Stimulated activated naive CD8-positive, alpha-beta T cell treated with anti-CD3 and anti-CD28 coated beads, Interleukin-15, Interleukin-2, amounts not matched to agents 100 U/mL and 50 U/mL, for 24 hours (primary cell): ENCODE measurements at places on chromosomes 4 and X.

DNA sequence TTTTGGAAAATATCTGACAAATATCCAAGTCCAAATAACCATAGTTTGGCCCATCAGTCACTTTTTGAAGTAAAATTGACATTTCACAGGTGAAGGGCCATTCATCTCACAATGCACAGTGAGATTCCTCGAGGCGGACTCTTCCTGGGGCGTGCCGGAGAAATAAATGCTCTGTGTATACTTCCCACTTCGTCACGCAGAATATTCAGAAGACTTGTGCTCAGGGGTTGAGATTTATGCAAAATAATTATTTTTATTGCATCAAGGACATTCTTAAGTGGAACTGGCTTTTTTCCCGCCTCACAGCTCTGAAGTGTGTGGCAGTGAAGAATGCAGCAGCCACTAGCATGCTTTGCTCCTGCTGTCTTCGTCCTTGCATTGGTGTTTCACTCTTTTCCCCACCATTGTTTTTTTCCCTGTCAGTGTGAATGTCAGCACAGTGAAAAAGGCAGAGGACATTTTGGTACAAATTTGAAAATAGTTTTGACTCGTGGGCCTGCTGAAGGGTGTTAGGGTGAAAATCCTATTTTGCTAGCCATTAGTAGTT, 70.6 kb downstream of the FAM193A start:
- no peak for DNase-seq

GRCh38 chr4:150999086-150999485, 16.0 kb downstream of the LRBA start:
- DNase-seq = no peak

DNA sequence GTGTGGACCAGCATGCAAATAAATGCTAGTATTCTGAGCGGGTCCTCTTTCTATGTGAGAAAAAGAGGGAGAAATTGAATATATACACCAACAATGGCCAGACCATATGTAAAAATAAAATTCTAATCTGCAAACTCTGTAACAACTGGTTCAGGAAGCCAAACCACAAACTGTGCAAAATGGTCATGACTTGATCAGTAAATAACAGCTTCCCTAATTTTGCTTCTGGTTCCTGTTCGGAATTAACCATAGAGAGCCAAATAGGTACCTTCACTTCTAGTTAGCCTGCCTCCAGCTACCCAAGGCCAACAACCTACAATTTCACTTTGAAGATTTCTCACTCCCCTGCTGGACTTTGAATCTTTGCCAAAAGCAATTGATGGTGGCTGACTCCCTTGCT, 1313.2 kb downstream of the ADGRL3 start:
- no peak for DNase-seq

GRCh38 chrX:11759172-11759460, 1.1 kb downstream of the MSL3 start:
- no peak for DNase-seq
